ENCODE measurements at places on chromosomes 12 and 14. TPM values are rescaled to one million over a fixed set of nuclear protein-coding genes. Genes with fewer than 3 reads are reported as not detected.

Gene PPM1H
- 4.5 TPM for total RNA-seq

DNA sequence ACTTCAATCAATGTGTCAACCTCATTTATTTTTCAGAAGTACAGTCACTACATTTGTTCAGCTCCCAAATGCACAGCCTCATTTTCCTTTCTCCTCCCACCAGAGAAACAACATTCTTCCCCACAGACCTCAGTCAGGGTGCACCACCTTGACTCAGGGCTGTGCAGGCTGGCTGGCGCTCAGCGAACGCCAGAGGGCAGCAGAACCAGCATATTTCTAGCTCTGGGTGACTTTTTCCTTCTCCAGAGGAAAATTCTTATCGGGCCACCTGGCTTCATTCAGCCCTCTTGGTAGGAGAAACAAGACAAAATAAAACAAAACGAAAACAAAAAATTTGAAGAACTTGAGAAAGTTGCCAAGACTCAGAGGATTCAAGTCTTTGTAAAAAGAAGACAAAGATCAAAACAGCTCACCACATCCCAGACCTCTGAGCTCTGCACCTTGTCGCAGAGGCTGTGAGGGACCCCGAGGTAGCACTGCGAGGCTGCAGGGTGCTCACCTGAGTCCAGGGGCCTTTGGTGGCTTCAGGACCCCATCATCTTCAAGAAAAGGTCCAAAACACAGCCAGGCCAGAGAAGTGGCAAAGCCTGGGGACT, 33.7 kb downstream of the PAH start:
- DNase-seq: peak; percentile 68

Gene PLXNC1
- total RNA-seq: 13.4 TPM

Gene KLHL33
- total RNA-seq: 1.9 TPM

GRCh38 chr12:85182699-85183098, 97.3 kb upstream of the ALX1 start:
- peak; percentile 9 for DNase-seq

- DNase-seq: no peak
Observed at GRCh38 chr12:122643207-122643805, 59.9 kb downstream of the HCAR2 start.

DNA sequence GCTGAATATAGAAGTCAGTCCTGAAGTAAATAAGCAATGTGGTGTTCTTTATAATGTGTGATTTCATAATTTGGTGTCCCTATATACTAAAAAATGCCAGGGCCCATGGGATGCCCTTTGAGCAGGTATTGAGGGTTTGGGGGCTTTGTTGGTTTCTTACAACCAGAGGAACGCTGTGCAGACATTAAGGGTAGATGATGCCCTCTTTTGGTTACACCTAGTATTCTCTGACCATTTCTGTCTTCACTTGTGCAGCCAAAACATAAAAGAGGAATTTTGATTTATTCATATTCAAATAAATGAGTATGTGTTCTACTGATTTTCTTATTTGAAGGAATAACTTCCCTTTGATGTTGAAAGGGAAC, 3.0 kb downstream of the LGR5 start:
- DNase-seq: no peak

Gene P3H3
- total RNA-seq: 45.5 TPM

Gene DDN
- 2.4 TPM for total RNA-seq

- DNase-seq: no peak
Observed at GRCh38 chr14:51304941-51305340, 64.9 kb downstream of the TMX1 start.

DNA sequence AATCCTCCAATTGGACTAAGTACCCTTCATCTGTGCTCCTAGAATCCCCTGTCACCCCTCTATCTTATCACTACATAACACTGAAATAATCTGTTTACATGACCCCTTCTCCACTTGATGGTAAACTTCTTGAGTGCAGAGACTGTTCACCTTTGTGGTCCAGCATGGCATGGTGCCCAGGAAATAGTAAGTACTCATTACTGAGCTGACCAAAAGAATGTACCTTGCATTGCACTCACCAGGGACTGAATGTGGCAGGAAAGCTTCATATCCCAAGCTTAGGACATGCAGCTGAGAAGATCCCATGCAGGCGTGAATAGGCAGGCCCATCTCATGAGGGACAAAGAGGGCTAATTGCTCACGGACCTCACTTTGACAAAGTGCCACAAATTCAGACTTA, 1.4 kb upstream of the GARIN2 start:
- no peak for DNase-seq

GRCh38 chr14:80605536-80605935, 336.0 kb downstream of the CEP128 start:
- DNase-seq: no peak

DNA sequence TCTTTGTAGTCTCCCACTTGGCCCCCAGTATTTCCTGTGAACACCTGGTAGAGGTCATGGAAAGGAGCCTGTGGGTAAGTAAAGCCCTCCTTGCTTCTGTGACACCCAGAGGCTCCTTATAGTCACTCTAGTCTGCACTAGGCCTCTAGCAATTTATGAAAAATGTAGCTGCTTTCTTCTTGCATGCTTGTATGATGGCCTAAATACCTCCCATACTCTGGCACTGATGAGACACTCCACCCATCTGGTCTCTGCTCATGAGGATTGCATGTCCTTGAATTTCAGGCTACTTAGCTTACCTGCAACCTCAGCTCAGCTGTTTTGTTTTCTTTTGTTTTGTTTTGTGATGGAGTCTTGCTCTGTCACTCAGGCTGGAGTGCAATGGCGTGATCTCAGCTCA, 4.6 kb upstream of the A2ML1 start:
- DNase-seq: no peak

- DNase-seq: no peak
Observed at GRCh38 chr14:97331526-97331925, 534.3 kb downstream of the VRK1 start.

GRCh38 chr12:54983536-54984101, 943 bp downstream of the TESPA1 start:
- DNase-seq: no peak

GRCh38 chr14:61266891-61267740, 14.0 kb downstream of the TMEM30B start:
- DNase-seq: no peak

Gene SALL2
- 9.0 TPM for total RNA-seq

GRCh38 chr12:67811437-67812361, 163.2 kb downstream of the DYRK2 start:
- DNase-seq: no peak

DNA sequence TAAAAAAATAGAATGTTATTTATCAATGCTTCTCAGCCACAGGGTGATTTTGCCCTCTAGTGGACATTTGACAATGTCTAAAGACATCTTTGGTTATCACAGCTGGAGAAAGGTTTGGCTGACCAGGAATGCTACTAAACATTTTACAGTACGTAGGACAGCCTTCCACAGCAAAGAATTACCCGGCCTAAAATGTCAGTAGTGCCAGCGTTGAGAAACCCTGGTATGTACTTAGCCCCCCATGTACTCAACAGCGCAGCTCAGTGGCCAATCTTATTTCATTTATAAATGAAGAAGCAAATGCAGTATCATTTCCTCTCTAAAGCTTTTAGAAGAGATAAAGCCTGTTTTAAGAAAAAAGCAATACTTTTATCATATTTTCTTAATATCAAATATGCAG, 5.8 kb downstream of the MARK3 start:
- DNase-seq: peak; percentile 47

DNA sequence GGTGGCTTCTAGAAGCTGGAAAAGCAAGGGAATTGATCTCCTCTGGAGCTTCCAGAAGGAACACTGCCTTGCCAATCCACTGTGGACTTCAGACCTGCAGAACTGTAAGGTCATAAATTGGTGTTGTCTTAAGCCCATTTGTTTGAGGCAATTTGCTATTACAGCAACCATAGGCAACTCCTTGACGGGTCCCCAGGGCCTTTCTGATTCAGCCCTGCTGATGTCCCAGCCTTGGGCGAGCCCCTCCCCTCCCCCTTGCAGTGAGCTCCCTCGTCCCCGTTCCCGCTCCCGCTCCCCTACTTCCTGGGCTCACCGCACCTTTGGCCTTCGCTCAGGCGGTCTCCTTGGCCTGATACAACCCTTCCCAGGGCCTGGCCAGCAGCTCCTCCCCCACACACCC, 18.9 kb upstream of the DIO3 start:
- no peak for DNase-seq

GRCh38 chr14:58693048-58693447, 55.3 kb downstream of the DACT1 start:
- no peak for DNase-seq

DNA sequence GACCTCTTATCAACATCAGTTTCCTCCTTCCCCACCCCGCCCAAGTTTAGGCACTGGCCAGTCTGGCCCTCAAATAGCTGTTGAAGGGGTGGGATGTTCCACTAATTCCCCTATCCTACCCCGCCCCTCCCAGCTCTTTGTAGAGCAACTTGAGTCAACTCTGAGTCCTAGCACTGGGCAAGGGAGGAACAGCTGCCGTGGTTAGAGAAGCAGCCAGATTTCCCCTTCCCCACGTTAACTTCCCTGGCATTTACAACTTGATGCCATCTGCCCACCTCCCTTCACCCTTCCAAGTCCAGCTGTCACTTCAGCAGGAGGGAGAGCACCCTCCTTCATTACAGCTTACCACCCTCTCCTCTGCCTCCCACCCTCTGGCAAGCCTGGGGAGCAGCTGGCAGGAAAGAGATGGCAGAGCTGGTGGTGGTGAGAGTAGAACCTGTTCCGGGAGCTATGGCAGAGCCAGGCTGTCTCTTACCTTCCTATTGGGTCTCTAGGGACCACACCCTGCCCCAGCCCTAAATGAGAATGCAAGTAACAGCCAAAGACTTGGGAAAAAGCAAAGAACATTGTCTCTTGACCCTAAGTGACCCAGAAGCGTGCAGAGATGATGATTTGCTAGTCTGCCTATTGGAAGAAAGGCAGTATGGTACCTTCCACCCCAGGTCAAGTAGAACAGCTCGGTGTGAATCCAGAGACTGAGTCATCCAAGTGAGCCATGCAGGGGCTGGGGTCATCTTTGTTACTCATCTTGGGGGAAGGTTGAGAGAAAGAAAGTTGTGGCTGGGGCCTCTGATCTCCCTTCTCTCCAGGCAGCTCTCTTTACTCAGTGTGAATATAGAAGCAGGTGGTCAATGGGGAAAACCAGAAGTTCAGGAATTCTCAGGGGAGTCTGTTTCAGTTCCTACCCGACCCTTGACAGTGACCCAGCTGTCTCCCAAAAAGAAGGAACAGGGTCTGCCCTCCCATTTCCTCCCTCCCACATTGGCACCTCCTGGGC, 1.5 kb downstream of the BLOC1S1 start:
- DNase-seq: peak; percentile 92

GRCh38 chr14:67167420-67168109, 21.7 kb upstream of the GARIN2 start:
- DNase-seq: no peak

- no peak for DNase-seq
Observed at GRCh38 chr12:4579305-4580102, 17.5 kb downstream of the DYRK4 start.

Gene COX8C
- not detected for total RNA-seq

GRCh38 chr12:104596134-104596799, 139.5 kb downstream of the CHST11 start:
- no peak for DNase-seq

Gene PTGDR
- total RNA-seq: 0.51 TPM

Gene SLC35F4
- total RNA-seq: not detected

GRCh38 chr14:72169521-72169920, 237.3 kb downstream of the RGS6 start:
- DNase-seq: no peak

DNA sequence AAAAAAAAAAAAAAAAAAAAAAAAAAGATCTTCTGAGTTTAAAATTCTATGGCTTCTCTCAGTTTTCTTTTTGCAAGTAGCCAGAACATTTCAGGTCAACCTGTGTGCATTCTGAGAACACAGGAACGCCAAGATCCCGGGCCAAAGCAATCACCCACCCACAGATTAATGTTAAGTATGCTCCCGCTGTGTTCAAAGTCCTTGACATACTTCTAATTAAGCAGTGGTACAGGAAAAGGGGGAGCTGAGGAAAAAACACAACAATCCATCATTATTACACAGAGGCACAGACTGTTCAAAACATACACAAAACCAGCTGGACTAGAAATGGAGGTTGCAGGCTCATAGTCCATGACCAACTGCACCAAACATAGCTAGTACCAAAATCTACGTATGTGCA, 2.8 kb downstream of the FBXO21 start:
- DNase-seq: no peak

Gene LRFN5
- 8.8 TPM for total RNA-seq

Gene IL23A
- total RNA-seq: not detected

Gene LRRC10
- not detected for total RNA-seq

DNA sequence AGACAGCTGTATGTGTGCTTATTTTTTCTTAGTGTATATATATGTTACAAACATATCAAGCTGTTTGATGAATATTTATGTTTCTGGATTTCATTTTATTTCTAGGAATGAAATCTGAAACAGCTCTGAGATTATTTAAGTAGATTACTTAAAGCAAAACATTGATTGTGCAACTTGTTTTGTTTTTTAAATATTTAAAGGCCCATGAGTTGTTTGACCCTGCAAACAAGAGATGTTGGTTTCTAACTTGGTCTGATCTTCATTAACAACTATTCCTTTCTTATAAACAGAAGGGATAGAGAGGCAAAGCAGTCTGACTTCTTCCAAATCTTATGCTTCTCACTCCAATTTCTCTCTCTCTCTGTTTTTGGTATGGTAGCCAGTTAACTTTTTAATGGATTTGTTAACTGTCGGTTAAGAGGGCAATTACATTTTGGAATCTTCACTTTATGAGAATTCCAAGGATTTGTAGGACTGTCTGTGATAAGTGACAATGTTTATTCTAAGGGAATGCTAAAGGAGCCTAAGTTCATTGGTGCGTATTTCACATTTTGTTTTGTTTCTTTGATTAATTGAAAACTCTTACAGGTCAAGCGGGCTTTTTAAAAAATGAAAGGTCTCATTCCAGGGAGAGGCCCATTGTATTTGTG, 102.6 kb upstream of the HMGA2 start:
- DNase-seq: no peak

DNA sequence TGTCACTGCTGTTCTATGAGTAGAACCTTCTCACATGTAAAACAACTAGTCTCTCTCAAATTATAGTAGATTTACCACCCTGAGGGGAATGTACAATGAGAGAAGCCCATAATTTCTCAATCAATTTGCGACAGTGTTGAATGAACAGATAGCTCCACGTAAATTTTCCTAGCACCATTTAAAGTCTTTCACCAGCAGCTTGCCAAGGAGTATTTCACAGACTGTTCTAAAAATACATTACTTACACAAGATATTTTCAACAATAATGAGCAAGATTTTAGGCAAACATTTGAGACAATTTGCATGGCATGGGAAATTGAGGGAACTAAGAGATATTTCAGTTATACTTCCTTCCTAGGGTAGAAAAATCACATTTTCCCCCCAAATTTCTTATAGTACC, 151.6 kb downstream of the KICS2 start:
- no peak for DNase-seq

Gene C3AR1
- 2.6 TPM for total RNA-seq

- DNase-seq: peak; percentile 62
Observed at GRCh38 chr12:4866299-4866698, 43.4 kb upstream of the KCNA1 start.

DNA sequence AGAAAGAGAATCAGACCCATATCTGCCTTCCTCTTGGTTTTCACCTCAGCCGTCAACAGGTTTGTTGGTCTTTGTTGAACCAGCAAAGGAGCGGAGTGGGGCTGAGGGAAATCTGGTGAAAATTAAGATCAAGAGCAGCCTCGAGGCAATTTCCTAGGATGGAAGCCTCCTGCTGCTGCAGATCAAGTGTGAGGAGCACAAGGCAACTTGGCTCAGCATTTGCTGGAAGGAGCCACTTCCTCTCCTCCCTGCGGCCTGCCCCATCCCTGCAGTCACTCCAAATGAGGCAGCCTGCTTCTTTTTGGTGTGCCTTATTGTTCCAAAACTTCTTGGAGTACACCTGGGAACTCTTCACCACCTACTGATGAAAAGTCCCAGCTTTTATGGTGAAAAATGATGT, 4.9 kb downstream of the TC2N start:
- DNase-seq: no peak

GRCh38 chr12:110920324-110920910, at the start of gene MYL2:
Gene MYL2, minus strand, starts transcription at chr12:110920579. Its CDS starts 50 bp downstream, at chr12:110920529.
- peak; percentile 24 for DNase-seq
